AG04449 (cell line): ENCODE measurements at places on chromosomes 2 and 18.
A peak's percentile ranks its signal among the peaks of the same experiment; 100 is the strongest.

- no peak for DNase-seq
These were observed 60.4 kb downstream of the GRB14 start for GRCh38 chr2:164560902-164561301.

GRCh38 chr2:20143263-20143662 lies 81.7 kb downstream of the SDC1 start:
- DNase-seq: no peak

DNA sequence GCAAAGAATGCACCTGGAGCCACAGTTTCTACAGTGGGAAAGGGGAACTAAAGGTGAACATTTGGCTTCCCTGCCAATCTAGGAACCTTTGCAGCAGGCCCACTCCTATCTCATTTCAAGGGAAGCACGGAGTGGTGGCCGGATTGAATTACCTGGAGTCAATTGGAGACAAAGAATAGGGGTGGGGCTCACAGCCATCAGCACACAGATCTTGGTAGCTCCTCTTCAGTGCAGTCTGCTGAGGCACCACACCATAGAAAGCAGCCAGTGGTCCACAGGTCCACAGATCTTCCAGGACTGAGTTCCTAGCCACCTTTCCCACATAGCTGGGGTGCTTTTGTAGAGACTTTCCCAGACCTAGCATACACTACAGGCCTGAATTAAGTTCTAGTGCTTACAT lies 43.5 kb upstream of the NXPH2 start:
- no peak for DNase-seq

GRCh38 chr2:187447336-187447735 lies 716 bp downstream of the CALCRL start:
- no peak for DNase-seq

DNA sequence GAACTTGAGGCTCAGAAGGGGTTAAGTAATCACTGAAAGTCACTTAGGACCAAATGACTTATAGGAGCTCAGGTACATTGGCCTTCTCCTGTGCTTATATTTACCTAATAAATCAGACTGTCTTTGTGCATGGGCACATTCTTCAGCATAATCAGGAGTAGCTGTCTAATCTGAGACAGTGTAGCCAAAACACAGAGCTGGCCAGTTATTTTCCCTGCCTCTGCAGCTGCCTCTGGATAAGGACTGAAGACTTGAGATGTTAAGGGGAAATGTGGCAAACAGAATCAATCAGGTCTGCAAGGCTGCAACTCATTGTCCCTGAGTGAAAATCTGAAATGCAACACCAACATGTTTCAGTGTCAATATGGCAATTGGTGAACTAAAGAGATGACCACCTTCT lies 1.5 kb downstream of the FSHR start:
- no peak for DNase-seq

GRCh38 chr2:169141713-169142352 lies 72.5 kb downstream of the DHRS9 start:
- no peak for DNase-seq

DNA sequence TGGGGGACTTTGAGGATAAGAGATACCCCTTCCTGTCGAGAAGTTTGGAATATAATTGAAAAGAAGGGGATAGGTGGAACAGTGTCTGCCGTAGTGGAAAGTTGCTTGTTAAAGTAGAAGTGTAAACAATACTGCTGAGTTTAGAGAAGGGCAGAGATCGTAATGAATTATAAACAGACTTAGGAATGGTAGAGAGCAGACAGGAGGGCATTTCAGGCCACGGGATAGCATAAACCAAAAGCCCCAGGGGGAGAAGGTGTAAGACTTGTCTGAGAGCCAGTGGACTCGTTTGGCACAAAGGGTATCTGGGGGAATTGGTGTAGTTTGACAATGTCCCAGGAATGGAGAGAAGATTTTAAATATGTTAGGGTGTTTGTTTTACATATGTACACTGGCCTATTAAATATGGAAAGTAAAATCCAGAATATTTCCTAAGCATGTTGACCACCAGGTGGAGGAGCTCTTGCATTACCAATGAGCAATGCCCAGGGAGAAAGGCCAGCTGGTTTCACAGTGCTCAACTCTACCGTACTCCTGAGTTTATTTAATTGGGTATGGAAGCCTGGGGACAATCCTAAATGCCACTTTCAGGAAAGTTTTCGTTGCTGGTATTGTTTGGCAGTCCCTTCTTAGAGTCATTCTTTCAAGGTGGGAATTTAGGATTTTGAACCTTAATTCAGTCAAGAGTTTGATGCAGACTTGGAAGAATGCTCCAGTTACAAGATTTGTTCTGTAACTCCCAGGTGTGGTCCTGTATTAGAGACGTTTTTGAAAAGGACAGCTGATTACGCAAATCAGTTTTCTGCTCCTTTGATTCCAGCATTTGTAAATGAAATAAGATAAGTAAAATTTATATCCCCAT lies 7.5 kb downstream of the COPS8 start:
- DNase-seq: no peak

DNA sequence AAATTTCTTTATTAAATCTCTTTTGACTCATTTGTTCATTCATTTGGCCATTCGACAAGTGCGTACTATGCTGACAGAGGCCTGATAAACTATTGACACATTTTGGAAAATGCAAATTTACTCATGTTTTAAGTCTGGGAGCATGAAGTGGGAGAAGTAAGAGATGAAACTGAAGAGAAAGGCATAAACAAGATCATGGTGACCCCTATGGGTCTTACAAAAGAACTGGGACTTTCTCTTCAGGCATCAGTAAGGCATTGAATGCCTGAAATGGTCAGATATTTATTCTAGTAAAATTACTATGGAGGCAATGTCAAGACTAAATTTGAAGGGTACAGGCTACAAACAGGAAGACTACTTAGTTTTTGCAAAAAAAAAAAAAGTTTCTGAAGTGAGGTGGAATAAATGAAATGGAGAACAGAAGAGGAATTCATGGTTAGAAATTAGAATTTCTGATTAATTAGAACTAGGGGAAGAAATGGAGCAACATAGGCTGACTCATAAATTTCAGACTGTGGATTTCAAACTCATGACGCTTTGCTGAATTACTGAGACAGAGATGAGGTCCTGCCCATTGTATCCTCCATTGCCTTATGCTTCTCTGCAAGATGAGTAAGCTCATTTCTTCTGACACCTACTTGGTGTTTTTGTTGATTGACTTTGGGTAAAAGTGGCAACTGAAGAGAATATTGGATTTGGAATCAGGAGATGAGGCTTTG lies 32.7 kb downstream of the VSNL1 start:
- no peak for DNase-seq

GRCh38 chr18:5542515-5543035 lies 1.2 kb downstream of the EPB41L3 start:
- DNase-seq: no peak

DNA sequence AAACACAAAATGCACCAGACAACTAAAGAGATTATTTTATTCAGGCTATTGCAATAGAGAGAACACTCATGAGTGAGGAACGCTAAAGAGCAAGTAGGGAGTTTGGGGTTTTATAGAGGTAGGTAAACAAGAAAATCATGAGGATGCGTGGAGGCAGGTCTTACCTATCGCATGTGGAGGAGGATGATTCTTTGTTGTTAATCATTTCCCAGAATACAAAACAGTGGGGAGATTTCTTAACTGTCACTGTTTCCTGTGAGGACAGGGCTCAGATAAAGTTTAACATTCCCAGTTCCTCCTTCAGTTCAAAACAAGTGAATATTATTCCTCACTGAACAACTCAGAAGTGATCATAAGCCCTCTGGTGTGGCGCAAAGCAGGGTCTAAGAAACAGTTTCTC lies 156.1 kb upstream of the MGAT5 start:
- DNase-seq: no peak

- DNase-seq: no peak
These were observed 38.9 kb upstream of the ATP6V1B1 start for GRCh38 chr2:70896765-70897202.

GRCh38 chr2:96256611-96257113 lies 9.1 kb downstream of the TMEM127 start:
- no peak for DNase-seq

DNA sequence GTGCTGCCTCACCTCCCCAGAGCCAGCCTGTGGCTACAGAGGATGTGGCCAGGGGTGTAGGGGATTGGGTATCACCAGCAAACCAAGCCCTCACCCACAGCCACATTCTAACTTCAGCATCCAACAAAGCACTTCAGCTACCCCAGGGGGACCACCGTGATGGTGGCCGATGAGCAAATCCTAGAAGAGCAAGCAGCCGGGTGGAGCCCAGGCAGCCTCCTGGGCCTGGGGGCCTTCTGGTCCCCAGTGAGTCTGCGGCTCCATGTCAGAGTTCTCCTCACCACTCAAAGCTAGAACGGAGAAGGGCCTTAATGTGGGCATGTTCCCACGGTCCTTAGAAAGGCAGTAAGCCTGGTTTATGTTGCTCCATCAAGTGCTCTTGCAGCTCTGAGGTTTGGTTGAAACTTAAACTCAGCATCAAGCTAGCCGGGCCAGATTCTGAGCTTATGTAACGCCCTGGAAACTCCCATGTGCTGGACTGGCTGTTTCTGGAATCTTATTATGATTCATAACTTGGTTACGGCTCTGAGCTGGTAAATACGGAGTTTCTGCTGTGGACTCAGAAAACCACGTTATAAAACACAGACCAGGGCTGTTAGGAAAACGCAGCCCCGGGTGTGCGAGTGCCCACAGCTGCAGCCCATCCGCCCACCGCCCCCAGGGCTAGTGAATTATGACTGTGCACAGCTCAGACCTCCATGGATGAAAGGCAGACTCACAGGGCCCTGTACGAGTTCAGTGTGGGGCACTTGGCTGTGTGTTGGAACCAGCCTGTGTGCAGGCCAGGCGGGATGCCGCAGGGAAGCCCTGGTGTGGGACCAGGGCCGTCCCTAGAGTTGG lies 99.8 kb downstream of the SEPTIN10 start:
- DNase-seq: peak; percentile 76

DNA sequence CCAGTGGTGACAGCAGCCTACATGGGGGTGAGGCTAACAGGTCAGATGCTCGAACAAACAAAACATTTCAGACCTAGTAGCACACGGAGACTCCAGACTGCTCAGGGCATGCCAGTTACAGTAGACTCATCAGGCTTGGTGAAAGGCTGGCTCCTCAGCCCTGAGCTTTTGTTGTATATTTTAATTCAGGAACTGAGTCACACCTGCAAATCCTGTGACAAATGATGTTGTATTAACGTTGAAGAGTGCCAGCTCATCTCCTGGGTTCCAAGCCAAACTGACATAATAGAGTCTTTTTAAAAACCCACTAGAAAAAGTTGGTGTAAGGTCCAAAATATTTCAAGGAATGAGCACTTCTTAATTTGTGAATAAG lies 65.3 kb downstream of the C1D start:
- DNase-seq: no peak

GRCh38 chr18:9019135-9019534 lies 83.4 kb upstream of the NDUFV2 start:
- DNase-seq: no peak

GRCh38 chr2:77578354-77578753 lies 56.2 kb upstream of the LRRTM4 start:
- no peak for DNase-seq

DNA sequence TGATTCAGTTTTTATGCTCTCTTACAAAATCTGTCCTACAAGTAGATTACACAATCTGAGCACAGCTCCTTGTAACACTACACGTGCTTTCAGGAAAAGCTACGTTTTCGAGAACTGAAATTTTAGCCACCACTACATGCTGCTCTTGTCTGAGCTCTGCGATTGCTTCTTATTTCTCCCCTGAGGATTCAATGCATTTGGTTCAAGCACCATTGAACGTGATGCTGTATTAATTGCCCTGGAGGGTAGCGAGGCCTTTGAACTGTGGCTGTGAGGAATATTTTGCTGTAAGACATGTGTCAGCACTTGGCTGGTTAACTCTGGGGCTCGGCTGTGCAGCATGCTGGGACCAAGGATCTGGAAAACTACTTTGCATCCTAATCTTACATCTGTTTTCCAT lies 405.8 kb downstream of the EPHA4 start:
- DNase-seq: no peak

DNA sequence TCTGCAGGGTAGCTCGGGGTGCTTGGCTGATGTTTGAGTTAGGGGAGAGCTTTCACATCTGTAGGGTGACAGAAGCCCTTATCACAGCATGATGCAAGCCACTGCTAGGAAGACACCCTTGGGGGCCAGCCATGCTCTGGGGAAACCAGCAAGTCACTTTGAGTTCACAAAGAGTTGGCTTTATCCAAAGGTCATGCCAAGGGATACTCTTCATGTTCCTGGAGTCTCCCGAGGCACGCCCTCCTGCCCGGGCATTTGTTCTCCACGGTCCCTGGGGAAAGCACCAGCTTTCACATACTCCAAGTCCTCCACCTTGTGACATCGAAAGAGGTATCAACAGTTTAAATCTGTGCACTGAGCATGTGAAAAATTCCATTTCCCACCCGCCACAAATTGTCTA lies 227.7 kb downstream of the VAPA start:
- no peak for DNase-seq

DNA sequence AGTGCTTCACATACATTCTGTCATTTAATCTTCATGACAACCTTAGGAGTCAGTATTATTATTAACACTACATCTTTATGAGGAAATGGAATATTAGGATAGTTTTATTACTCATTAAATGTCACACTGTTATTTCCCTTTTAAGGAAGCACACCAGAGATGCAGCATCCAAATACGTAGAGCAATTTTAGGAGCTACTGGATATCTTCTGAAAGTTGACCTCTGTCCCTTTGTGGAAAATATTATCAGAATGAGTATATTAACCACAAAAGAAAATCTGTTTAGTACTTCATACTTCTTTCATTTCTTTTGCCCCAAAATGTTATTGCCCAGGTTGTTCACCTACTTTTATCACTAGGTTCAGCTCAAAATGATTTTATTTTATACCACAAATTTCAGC lies 72.9 kb upstream of the APCDD1 start:
- DNase-seq: no peak

- DNase-seq: no peak
These were observed 961 bp downstream of the RBM43 start for GRCh38 chr2:151260573-151261230.

DNA sequence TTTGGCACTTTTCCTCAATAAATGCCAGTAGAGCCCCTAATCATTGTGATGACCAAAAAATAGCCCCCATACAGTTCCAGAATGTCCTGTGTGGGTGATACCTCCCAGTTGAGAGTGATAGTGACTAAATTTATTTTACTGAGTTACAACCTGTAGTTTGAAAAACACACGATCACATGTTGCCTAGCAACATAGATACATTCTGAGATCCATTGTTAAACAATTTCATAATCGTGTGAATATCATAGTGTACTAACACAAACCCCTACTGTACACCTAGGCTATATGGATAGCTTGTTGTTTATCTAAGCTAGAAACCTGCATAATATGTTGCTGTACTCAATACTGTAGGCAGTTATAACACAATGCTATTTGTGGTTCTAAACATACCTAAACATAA lies 30.6 kb downstream of the KCMF1 start:
- no peak for DNase-seq

DNA sequence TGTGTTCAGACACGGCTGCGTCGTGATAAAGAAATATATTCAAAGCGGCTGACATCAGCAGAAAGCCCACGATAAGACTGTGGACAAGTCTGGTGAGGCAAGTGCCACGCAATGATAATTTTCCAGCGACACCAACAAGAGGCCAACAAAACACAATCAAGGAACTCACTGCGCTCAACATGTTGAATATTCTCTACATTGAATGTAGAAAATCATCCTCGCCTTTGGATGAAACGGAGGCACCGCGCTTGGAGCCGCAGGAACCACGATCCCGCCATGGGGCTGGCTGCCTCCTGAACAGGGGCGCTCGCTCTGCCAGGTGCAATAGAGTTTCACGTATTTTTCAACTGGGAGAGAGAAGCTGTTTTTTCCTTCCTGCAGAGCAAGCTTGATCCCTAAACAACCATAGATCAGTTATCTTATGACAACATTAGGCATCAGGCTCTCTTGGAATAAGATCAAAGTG lies 220.3 kb downstream of the ATAD2B start:
- DNase-seq: no peak
